Esophagus muscularis mucosa (tissue), 4 donors: ENCODE measurements at places on chromosomes 1 and 21. TPM values are rescaled to one million over a fixed set of nuclear protein-coding genes. Genes with fewer than 3 reads are reported as not detected.

DNA sequence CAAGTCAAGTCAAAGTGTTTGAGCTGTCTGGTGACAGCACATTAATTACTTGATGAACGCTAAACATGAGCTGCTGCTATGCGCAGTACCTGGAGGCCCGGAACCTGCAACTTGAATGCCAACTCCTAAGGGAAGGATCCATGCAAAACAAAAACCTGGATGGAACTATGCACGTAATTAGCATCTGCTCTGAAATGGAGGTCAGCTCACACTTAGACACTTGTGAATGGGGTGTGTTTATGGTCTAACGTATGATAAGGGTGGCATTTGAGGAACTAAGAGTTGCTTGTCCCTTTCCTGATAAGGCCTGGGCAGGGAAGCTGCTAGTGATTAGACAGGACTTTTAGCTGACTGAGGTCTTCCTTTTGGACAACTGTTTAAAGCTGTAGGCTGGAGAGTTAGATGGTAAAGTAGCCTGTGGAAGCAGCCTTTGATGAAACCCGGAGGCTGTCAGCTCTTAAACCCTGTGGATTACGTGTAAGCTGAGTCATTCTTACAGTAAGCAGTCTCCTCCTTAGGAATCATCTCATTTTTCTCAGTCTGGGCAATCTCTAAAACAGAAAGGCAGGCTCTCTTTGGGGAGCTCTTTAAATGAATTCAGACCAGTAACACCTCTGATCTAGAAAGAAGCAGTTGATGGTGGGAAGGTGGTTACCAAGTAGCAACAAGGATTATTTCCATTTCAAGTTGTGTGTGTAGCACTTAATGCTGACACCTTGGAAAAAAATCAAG is 6.8 kb downstream of the TENT5C start:
- H3K4me3 ChIP-seq, result no peak overlapping the region
- H3K36me3 ChIP-seq, result no peaks in the 10 kb centered on the region
- DNase-seq, result no peak

DNA sequence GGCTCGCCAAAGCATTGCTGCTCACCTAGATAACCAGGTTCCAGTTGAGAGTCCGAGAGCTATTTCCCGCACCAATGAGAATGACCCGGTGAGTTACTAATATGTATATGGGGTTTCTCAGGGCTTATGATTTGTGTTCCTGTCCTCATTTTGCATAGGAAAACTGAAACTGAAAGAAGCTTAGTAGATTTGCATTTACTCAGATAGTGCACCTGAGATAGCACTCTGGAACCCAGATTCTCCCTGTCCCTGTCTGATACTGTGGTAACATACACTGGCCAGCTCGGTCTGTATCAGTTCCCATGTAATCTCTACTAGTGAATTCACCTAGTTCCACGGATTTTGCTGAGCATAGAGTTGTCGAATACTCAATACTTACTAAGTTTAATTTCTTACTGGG is 28.1 kb downstream of the DAP3 start:
- H3K4me3 ChIP-seq, result no peak overlapping the region
- H3K4me1 ChIP-seq, result no peaks in the 10 kb centered on the region

DNA sequence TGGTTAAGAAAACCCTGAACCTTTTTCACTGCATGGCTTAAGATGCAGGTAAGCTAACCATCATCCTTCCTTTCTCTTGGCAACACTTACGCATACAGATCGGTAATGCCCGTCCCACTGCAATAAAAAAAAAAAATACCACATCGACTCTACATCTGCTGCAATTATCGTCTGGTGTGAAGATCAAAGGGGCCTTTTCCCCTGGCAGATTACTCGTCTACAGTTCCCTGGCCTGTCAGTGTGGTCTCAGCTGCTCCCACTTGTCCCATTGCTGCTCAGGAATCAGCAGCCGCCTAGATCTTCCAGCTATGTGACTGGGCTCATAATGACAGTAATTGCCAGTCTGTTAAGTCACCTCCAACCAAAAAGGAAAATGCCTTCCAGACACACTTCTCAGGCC is 133.1 kb downstream of the SETD4 start:
- no peak overlapping the region for H3K4me3 ChIP-seq
- no peaks in the 10 kb centered on the region for H3K27me3 ChIP-seq
- peak; percentile 24 for DNase-seq
- H3K27ac ChIP-seq, result no peak overlapping the region

- H3K4me3 ChIP-seq, result no peak overlapping the region
- no peaks in the 10 kb centered on the region for H3K4me1 ChIP-seq
- DNase-seq, result no peak
- H3K36me3 ChIP-seq, result no peaks in the 10 kb centered on the region
These were observed 11.3 kb downstream of the PODN start for GRCh38 chr1:53073287-53073686.

GRCh38 chr21:37843191-37843590 is 73.1 kb downstream of the KCNJ6 start:
- no peaks in the 10 kb centered on the region for H3K36me3 ChIP-seq
- no peaks in the 10 kb centered on the region for H3K27me3 ChIP-seq
- no peak for DNase-seq
- no peak overlapping the region for H3K27ac ChIP-seq
- no peak overlapping the region for H3K4me3 ChIP-seq

DNA sequence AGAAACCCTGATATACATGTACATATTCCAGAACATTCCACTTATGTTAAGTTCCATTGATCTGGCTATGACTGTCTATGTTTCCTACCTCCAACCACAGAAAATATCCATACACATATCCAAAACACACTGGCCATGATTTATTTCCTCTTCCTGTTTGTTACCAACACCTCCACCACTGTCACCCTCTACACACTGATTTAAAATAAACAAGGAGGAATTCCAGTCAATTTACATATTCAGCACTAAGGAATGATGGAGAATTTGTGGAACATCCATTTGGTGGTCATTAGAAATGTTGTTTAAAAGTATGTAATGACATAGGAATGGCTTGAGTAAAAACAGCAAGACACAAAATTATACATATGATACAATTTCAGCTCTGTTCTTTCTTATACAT is 5.5 kb upstream of the STX6 start:
- peaks cover 11% of the 10 kb centered on the region for H3K4me1 ChIP-seq
- no peak overlapping the region for H3K27ac ChIP-seq
- no peaks in the 10 kb centered on the region for H3K27me3 ChIP-seq
- no peaks in the 10 kb centered on the region for H3K36me3 ChIP-seq
- DNase-seq, result no peak
- no peak overlapping the region for H3K4me3 ChIP-seq

DNA sequence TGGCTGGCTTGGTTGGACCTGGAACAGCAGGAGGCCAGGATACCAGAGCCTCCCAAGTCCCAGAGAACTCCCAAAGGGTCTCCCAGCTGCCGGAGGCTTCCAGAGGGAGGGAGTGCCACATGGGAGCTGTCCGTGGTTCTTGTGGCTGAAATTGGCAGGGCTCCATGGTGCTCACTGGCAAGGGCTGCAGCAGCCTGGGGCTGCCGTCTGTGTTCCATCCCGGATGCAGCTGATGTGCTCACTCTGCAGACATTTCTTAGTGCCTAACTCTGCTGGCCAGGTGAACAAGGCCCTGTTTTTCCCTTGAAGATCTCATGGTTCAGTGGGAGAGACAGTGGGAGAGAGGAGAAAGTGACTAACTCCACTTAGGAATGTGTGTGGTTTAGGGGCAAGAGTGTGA is 261.1 kb downstream of the CAMTA1 start:
- H3K36me3 ChIP-seq, result no peaks in the 10 kb centered on the region
- no peak for DNase-seq
- no peaks in the 10 kb centered on the region for H3K4me1 ChIP-seq
- H3K4me3 ChIP-seq, result no peak overlapping the region
- no peaks in the 10 kb centered on the region for H3K27me3 ChIP-seq
- no peak overlapping the region for H3K27ac ChIP-seq

GRCh38 chr1:43930949-43931275 is 2.7 kb upstream of the ARTN start:
- no peak overlapping the region for H3K27ac ChIP-seq
- peaks cover 11% of the 10 kb centered on the region for H3K4me1 ChIP-seq
- H3K4me3 ChIP-seq, result no peak overlapping the region
- DNase-seq, result no peak

- H3K27me3 ChIP-seq, result no peaks in the 10 kb centered on the region
- H3K27ac ChIP-seq, result no peak overlapping the region
- H3K36me3 ChIP-seq, result no peaks in the 10 kb centered on the region
These were observed 457.2 kb upstream of the ADAMTS5 start for GRCh38 chr21:27423906-27424595.

DNA sequence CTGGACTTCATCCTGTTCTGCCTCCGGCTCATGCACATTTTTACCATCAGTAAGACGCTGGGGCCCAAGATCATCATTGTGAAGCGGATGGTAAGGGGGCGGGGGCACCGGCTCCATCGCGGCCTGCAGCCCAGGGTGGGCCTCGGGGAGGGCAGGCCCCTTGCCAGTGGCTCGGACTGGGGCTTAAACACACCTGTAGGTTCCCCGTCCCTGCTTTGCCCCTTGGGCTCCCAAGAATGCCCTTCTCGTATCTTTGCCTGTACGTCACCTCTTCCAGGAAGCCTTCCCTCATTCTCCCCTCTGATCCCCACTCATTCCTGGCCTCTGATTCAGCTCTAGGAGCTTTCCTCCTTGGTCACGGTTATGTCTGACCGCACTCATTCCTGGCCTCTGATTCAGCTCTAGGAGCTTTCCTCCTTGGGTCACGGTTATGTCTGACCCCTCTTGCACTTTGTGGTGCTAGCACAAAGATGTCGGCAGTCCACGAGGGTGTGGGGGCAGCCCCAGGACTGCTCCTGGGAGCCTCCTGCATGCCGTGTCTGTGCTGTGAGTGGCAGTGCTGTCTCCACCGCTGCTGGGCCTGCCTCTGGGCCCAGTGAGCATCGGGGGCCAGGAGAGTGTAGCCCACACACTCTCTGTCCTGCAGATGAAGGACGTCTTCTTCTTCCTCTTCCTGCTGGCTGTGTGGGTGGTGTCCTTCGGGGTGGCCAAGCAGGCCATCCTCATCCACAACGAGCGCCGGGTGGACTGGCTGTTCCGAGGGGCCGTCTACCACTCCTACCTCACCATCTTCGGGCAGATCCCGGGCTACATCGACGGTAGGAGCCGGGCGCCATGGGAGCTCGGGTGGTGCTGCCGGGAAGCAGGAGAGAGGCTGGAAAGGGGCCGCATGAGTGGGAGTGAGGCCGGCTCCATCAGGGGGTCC is 49.1 kb upstream of the LRRC3 start:
- no peak for DNase-seq
- H3K27me3 ChIP-seq, result no peaks in the 10 kb centered on the region
- no peak overlapping the region for H3K4me3 ChIP-seq
- no peaks in the 10 kb centered on the region for H3K36me3 ChIP-seq

DNA sequence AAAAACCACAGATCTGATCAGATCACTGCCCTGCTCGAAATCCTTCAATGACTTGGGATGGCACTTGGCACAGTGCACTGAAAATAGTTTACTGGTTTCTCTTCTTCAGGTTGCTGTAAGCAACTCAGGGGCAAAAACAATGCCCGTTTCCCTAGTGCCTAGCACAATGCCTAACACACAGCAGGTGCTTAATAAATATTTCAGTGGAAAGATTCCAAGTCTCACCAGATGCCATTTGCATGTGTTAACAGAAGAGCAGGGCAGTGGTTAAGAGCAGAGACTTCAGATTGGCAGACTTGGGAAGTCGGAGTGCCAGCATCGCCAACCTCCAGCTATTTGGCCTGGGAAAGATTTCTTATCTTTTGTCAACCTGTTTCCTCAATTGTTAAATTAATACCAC is 10.9 kb upstream of the METTL25B start:
- H3K27me3 ChIP-seq, result no peaks in the 10 kb centered on the region
- DNase-seq, result no peak
- no peak overlapping the region for H3K27ac ChIP-seq
- no peak overlapping the region for H3K4me3 ChIP-seq

DNA sequence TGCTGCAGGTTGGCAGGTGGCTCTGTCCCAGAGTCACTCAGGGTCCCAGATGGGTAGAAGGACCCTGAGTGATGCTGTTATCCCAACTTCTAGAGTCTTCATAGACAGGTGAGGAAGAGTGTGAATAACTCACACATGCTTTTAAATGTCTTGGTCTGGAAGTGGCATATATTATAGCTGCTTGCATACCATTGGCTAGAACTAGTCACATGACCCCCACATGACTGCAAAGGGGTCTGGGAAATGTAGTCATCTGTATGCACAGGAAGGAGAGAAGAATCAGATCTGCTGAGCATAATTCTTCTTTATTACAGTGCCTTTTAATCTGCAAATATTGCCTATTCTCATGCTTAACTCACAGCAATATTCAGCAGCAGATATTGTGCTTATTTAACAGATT is 28.2 kb upstream of the KLHDC7A start:
- H3K4me3 ChIP-seq, result no peak overlapping the region
- DNase-seq, result no peak
- H3K36me3 ChIP-seq, result no peaks in the 10 kb centered on the region
- H3K27me3 ChIP-seq, result peaks cover 55% of the 10 kb centered on the region
- no peaks in the 10 kb centered on the region for H3K4me1 ChIP-seq
- no peak overlapping the region for H3K27ac ChIP-seq

GRCh38 chr1:30518186-30518585 is 205.2 kb downstream of the MATN1 start:
- peaks cover 20% of the 10 kb centered on the region for H3K4me1 ChIP-seq
- H3K27me3 ChIP-seq, result no peaks in the 10 kb centered on the region
- H3K27ac ChIP-seq, result no peak overlapping the region
- no peak overlapping the region for H3K4me3 ChIP-seq

DNA sequence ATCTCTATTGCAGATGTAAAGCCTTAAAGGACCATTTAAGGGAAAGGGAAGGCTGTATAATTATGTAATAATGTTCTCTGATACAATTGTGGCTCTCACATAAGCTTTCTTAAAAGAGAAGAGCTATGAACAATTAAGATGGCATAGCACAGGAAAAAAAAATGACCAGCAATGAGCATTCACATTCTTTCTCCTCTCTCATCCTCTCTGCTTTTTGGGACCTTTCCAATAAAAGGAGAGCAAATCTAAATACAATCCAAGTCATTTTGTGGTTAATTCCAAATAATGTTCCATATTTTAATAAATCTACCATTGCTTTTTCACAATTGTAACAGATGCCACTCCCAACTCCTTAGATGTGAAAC is 23.5 kb downstream of the SMYD3 start:
- DNase-seq, result no peak
- no peaks in the 10 kb centered on the region for H3K36me3 ChIP-seq
- H3K27me3 ChIP-seq, result no peaks in the 10 kb centered on the region
- peaks cover 17% of the 10 kb centered on the region for H3K4me1 ChIP-seq
- peak overlapping the region; percentile 35 for H3K4me3 ChIP-seq

PODN gene
- total RNA-seq, result 116 TPM

HSPB7 gene
- total RNA-seq, result 111 TPM

KRTAP13-3 gene
- not detected for total RNA-seq

SAMD13 gene
- not detected for total RNA-seq

RAB25 gene
- not detected for total RNA-seq
